Activated T-cell treated with anti-CD3 and anti-CD28 coated beads for 48 hours (primary cell): ENCODE measurements at places on chromosomes 3 and 15.

DNA sequence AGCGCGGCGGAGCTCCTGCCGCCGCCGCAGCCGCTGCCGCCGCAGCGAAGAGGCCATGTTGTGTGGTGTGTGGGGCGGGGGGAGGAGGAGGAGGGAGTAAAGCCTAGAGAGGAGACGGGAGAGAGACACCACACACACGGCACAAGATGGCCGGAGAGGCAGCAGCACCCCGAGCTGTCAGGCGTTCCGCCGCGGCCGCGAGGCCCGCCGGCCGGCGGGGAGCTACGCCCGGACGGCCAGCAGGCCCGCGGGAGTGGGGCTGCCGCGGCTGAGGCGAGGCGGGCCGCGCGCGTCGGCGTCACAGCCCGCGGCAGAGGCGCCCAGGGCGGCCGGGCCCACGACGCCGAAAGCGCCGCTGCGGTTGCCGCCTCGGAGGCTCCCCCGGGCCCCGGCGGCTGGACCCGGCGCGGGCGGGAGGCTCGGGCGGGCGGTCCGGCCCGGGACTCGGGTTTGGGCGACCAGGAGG, 17.4 kb upstream of the CHD2 start:
- DNase-seq = no peak

- DNase-seq = no peak
These were observed 38.8 kb downstream of the SPG21 start for GRCh38 chr15:64950888-64951287.

DNA sequence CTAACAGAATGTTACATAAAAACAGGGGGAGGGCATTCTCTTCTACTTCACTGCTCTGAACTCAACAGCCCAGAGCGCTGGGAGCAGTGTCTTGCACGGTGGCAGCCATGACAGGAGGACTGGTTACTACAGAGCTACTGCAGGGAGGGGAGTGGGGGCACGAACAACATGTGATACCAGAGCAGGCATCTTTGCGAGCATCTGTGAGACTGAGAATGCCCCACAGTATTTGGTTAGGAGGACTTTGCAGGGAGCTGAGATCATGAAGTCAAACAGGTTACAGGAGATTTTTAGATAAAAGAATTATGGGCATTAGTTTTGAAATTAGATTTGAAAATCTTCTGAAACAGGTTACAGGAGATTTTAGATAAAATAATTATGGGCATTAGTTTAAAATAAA, 58.8 kb upstream of the GOLGA8B start:
- no peak for DNase-seq

- DNase-seq = no peak
These were observed 6.0 kb downstream of the CHCHD4 start for GRCh38 chr3:14118400-14119381.

- DNase-seq = no peak
These were observed 329.7 kb downstream of the TIGIT start for GRCh38 chr3:114623420-114624046.

DNA sequence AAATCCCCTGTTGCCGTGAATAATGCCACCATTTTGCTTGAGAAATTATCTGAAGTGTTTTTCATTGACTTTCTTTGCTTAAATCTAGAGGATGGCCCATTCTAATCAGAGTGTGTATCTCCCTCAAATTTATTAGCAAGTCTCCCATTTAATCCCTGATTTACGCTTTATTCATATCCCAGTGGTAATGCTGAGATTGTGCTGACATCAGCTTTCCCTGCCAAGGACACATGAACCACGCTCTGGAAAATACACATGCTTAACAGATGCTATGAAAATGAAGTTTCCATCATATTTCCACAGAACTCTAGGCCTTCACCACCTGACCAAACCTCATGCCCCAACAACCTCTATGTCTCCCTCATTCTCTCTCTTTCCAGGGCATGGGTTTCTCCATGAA, 545.4 kb downstream of the TUSC7 start:
- DNase-seq = no peak
